Activated CD4-positive, alpha-beta T cell treated with anti-CD3 and anti-CD28 coated beads, Interleukin-2, amount 10 ng/mL, durations not matched to agents 24 days and 14 days (primary cell): ENCODE measurements at places on chromosomes 4 and X.

DNA sequence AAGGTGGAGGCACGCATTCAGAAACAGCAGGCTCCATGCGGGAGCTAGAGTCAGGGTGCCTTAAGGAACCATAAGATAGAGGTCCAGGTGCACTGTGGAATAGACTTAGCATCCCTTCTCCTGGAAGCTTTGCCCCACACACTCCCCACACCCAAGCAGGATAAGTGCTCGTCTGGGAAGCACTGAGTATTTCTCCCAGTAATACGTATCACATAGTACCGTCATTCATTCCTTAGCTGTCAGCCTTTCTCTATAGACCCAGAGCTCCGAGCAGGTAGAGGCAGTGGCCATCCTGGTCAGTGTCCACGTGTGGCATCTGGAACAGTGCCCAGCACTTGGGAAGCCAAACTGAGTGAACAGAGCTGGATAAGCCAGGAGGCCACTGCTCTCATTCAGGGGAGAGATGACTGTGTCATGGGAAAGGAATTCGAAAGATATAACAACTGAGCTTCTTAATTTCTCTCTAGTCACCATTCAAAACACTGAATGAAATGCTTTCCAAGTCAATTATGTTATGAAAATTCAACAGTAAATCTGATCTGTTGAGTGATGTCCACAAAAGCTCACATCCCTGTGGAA, 9.9 kb downstream of the APBB2 start:
- H3K36me3 ChIP-seq = no peaks in the 10 kb centered on the region
- H3K4me1 ChIP-seq = peaks cover 5% of the 10 kb centered on the region
- DNase-seq = no peak
- no peak overlapping the region for H3K4me3 ChIP-seq
- H3K27ac ChIP-seq = no peak overlapping the region

- no peaks in the 10 kb centered on the region for H3K4me1 ChIP-seq
- no peaks in the 10 kb centered on the region for H3K36me3 ChIP-seq
- no peaks in the 10 kb centered on the region for H3K27me3 ChIP-seq
- H3K4me3 ChIP-seq = no peak overlapping the region
- H3K27ac ChIP-seq = no peak overlapping the region
- no peak for DNase-seq
Observed at GRCh38 chr4:84944947-84945346, 21.5 kb downstream of the WDFY3 start.

GRCh38 chr4:163591614-163592020, 97.1 kb downstream of the TMA16 start:
- H3K4me1 ChIP-seq = no peaks in the 10 kb centered on the region
- H3K27ac ChIP-seq = no peak overlapping the region
- no peaks in the 10 kb centered on the region for H3K36me3 ChIP-seq
- no peaks in the 10 kb centered on the region for H3K27me3 ChIP-seq

DNA sequence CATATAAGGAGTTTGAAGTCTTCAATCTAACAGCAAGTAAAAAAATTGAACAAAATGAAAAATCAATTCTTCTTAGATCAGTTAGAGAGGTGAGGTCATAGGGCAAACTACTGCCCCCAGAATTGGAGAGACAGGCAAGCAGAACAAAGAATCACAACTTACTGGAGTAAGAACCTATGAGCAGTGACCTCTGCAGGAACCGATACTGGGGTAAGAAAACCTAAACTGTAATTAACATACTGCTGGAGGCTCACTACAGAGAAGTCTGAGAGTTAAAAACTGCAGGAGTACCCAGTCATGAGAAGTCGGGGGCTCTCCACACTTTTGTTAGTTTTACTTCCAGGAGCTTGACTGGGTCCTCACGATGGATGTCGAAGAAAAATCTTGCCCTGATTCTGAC, 16.0 kb downstream of the CLDN22 start:
- H3K27me3 ChIP-seq = no peaks in the 10 kb centered on the region
- no peaks in the 10 kb centered on the region for H3K36me3 ChIP-seq
- no peak overlapping the region for H3K27ac ChIP-seq
- no peaks in the 10 kb centered on the region for H3K4me1 ChIP-seq
- no peak for DNase-seq

- H3K27ac ChIP-seq = no peak overlapping the region
- H3K36me3 ChIP-seq = no peaks in the 10 kb centered on the region
- H3K4me1 ChIP-seq = no peaks in the 10 kb centered on the region
- H3K27me3 ChIP-seq = no peaks in the 10 kb centered on the region
Observed at GRCh38 chrX:95903490-95903889, 781.2 kb upstream of the DIAPH2 start.

DNA sequence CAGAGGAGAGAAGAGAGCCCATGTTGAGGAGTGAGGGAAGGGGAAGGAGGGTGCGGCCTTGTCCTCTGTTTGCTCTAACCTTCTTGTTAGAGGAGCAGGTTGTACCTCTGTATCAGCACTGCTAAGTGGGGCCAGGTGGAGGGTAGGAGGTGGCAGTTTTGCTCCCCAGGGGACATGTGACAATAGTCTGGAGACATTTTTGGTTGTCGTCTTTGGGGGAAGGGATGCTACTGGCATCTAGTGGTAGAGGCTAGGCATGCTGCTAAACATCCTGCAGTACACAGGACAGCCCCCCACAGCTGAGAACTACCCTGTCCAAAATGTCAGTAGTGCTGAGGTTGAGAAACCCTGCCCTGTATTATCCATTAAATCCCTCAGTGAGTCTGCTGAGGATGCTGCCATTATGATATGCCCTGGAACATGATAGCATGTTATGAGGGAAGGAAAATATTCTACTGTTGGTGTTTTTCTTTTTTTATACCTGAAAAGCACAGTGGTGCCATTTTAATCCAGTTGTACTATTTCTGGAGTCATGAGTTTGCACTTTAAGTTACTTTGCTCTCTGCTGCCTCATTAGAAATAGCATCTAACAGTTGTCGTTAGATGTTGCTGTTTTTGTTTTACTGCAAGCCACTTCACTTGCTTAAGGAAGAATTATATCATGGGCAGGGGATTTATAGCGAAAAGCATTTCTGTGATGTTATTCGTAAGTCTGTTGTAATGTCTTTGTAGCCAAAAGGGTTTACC, 90.6 kb downstream of the LRP2BP start:
- peak; percentile 66 for DNase-seq
- H3K27ac ChIP-seq = no peak overlapping the region
- peaks cover 14% of the 10 kb centered on the region for H3K36me3 ChIP-seq
- no peak overlapping the region for H3K4me3 ChIP-seq
- peaks cover 12% of the 10 kb centered on the region for H3K4me1 ChIP-seq

DNA sequence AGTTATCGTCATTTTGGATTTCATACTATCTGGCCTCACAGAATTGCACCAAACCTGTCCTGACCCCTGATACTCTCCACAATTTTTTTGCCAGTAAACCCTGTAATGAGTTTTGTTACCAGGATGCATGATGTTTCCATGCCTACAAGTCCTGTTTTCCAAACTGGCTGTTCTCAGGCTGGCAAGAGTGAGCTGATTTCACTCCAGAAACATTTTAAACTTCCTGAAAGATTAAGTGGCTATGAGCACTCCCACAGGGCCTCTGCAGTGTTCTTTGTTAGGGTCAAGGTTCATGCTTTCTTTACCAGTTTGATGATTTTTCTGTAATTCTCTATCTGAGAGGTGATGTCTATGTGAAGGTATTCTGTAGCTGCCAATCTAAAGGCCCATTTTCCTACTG, 31.7 kb upstream of the PDLIM3 start:
- H3K4me1 ChIP-seq = no peaks in the 10 kb centered on the region
- H3K27ac ChIP-seq = no peak overlapping the region
- DNase-seq = no peak
- no peaks in the 10 kb centered on the region for H3K36me3 ChIP-seq

DNA sequence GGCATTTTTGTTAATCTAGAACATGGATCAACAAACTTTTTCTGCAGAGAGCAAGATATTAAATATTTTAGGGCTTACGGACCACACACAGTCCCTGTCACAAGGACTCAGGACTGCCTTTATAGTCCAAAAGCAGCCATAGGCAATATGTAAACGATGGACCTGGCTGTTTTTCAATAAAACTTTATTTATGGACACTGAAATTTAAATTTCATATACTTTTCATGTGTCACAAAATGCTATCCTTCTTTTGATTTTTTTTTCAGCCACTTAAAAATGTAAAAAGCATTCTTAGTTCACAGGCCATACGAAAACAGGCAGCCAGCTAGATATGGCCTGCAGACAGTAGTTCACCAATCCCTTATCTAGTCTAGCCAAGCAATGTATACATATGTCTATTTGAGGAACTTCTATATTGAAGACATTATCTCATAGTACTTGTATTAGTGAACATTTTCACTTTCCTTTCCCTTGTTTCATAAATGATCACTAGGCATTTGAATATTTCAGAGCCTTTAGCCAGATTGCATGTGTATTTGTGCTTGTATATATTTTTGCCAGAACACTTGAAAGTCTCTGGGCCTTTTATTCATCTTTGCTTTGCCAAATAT, 350.9 kb downstream of the RPA4 start:
- no peaks in the 10 kb centered on the region for H3K36me3 ChIP-seq
- H3K4me3 ChIP-seq = no peak overlapping the region
- H3K4me1 ChIP-seq = no peaks in the 10 kb centered on the region
- no peaks in the 10 kb centered on the region for H3K27me3 ChIP-seq

DNA sequence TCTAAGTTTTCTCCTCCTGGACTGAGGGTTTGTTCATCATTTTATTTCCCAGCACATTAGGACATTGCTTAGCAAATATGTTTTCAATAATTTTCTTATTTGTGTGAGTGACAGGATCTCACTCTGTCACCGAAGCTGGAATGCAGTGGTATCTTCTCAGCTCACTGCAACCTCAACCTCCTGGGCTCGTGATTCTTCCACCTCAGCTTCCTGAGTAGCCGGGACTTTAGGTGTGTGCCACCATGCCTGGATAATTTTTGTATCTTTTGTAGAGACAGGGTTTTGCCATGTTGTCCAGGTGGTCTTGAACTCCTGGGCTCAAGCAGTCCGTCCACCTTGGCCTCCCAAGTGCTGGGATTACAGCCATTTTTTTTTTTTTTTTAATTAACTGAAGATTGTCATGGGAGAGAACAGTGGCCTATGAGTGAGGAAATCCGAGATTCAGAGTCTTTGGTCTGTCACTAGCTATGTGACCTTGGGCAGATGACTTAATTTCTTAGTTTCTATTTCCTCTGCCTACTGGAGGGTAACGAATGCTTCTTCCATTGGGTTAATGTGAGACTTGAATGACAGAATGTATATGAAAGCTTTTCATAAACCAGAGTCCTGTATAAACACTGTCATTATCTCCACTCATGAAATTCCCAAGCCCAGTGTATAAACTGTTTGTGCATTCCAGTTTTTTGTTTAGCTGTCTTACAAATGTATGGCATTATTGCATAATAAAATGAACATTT, 23.9 kb downstream of the MOB1B start:
- peaks cover 10% of the 10 kb centered on the region for H3K36me3 ChIP-seq
- H3K27ac ChIP-seq = peak overlapping the region; percentile 62
- H3K4me1 ChIP-seq = peaks cover 36% of the 10 kb centered on the region
- DNase-seq = no peak
- no peaks in the 10 kb centered on the region for H3K27me3 ChIP-seq

DNA sequence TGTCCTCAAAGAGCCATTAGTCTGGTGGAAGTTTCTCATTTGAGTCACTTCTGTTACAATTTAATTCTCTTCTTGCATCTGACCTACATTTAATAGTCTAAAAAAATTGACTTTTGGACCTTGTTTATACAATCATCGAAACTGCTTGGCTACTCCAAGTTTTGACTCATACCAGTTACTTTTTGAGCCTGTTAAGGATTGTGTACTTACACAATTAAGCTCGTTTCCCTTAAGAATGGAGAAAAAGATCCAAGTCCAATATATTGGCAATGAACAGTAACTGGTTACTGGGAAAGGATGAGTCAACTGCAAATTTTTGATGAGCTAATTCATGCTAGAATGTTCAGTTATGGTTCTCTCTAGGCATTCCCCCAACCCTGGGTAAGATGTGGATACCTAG, 58.2 kb downstream of the DCX start:
- no peak overlapping the region for H3K27ac ChIP-seq
- no peak for DNase-seq
- no peak overlapping the region for H3K4me3 ChIP-seq

DNA sequence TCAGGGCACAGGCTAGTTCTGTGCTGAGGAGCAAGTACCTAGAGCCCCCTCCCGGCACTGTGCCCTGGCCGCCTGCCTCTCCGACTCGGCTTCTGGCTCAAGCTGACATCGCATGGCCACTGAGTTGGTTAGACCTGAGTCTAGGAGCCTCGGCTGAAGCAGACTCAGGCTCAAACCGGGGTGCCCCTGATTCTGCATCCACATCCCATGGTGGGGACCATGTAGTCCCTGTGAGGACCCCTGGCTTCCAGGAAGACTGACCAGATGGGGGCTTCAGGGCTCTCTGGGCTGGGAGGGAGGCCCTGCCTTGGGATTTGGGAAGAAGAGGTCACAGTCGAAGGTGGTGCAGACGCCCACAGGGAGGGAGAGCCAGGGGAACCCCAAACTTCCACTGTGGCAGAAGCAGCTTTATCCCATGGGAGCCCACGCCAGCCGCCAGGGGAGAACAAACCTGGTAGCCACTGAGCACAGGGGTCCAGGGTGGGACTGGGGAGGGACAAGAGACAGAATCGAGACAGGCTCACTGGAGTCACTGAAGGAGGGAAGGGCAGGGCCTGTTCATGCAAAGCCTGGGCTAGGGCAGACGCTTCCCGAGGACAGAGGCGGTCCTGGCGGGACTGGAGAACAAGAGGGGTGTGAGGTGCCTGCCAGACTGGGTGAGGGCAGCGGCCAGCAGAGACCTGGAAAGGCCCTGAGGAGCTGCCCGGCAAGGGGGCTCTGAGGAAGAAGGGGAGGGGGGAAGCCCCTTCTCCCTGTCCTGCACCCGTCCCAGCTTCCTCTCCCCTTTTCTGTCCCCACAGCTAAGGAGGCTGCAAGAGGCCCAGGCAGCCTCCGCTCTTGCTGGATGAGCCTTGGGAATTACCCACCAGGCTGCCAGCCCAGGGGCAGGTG, 1.1 kb downstream of the PDE6B start:
- H3K4me3 ChIP-seq = no peak overlapping the region
- no peaks in the 10 kb centered on the region for H3K4me1 ChIP-seq
- H3K36me3 ChIP-seq = no peaks in the 10 kb centered on the region
- H3K27me3 ChIP-seq = no peaks in the 10 kb centered on the region
- no peak for DNase-seq

DNA sequence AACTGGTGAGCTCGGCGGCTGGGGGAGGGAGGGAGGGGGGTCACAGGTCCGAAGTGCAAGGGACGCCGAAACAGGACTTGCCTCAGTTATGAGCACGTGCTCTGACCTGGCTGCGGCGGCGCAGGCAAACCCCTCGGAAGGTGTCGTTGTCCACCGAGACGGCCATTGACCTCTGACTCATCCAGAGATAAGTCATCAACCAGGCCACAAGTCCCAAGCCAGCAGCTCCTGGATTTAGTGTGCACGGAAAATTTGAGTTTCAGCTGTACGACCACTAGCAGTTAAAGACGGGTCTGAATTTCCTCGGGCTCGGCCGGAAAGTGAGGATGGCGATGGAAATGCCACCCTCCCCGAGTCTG, 674 bp downstream of the SH3D19 start:
- H3K4me3 ChIP-seq = peak overlapping the region; percentile 24
- no peak overlapping the region for H3K27ac ChIP-seq
- H3K27me3 ChIP-seq = peaks cover 58% of the 10 kb centered on the region
- peaks cover 3% of the 10 kb centered on the region for H3K4me1 ChIP-seq
- DNase-seq = no peak
- peaks cover 1% of the 10 kb centered on the region for H3K36me3 ChIP-seq

- H3K4me1 ChIP-seq = no peaks in the 10 kb centered on the region
- no peaks in the 10 kb centered on the region for H3K27me3 ChIP-seq
- no peak for DNase-seq
- no peak overlapping the region for H3K4me3 ChIP-seq
Observed at GRCh38 chrX:40504801-40505605, 75.8 kb upstream of the ATP6AP2 start.
